ENCODE measurements at places on chromosomes 12 and 14. TPM values are rescaled to one million over a fixed set of nuclear protein-coding genes. Genes with fewer than 3 reads are reported as not detected.

Gene KLHL28
- 20.3 TPM for total RNA-seq

Gene SYNDIG1L
- not detected for total RNA-seq

Gene CCDC38
- total RNA-seq = 0.17 TPM

Gene KRT4
- total RNA-seq = not detected

Gene COCH
- total RNA-seq = not detected

Gene ZNF641
- 16.8 TPM for total RNA-seq

All from mammary epithelial cell (primary cell).